ENCODE measurements at places on chromosomes 6 and 20.

- no peak for DNase-seq
Measured at GRCh38 chr6:41937861-41938574, 3.6 kb downstream of the CCND3 start.

DNA sequence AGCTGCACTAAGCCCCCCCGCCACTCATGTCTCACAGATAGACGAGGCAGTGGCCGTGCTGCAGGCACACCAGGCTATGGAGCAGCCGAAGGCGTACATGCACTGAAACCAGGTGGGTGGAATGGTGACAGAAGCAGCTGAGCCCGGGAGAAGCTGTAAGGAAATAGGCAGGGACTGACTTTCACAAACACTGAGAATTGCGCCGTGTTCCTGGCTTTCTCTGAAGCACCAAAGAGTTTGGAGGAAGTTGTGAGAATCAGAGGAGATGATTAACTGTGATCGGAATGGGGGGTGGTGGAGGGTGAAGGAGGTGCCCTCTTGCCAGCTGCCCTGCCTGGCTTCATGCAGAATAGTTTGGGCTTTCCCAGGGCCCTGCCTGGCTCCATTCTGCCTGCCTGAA is 21.6 kb downstream of the TOMM34 start:
- no peak for DNase-seq

GRCh38 chr6:157510323-157511188 is 129.6 kb downstream of the ZDHHC14 start:
- DNase-seq, result no peak

DNA sequence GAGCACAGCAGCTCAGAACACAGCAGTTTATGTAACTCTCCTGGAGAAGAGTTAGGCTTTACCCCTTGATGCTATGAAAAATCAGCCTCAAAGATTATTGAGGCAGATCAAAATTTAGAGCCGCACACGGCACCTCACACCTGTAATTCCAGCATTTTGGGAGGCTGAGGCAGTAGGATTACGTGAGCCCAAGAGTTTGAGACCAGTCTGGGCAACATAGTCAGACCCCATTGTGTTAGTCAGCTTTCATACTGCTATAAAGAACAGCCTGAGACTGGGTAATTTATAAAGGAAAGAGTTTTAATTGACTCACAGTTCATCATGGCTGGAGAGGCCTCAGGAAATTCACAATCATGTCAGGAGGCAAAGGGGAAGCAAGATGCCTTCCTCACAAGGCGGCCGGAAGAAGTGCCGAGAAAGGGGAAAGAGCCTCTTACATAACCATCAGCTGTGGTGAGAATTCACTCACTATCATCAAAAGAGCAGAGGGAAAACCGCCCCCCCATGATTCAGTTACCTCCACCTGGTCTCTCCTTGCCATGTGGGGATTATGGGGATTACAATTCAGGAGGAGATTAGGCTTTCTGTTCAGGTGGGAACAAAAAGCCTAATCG is 87.7 kb downstream of the SGK1 start:
- no peak for DNase-seq

GRCh38 chr6:5746053-5746758 is 260.5 kb downstream of the NRN1 start:
- DNase-seq, result no peak

Measured in adipocyte (in vitro differentiated cells).